NCI-H524 (cell line): ENCODE measurements at places on chromosomes 3 and 15.
A peak's percentile ranks its signal among the peaks of the same experiment; 100 is the strongest.

DNA sequence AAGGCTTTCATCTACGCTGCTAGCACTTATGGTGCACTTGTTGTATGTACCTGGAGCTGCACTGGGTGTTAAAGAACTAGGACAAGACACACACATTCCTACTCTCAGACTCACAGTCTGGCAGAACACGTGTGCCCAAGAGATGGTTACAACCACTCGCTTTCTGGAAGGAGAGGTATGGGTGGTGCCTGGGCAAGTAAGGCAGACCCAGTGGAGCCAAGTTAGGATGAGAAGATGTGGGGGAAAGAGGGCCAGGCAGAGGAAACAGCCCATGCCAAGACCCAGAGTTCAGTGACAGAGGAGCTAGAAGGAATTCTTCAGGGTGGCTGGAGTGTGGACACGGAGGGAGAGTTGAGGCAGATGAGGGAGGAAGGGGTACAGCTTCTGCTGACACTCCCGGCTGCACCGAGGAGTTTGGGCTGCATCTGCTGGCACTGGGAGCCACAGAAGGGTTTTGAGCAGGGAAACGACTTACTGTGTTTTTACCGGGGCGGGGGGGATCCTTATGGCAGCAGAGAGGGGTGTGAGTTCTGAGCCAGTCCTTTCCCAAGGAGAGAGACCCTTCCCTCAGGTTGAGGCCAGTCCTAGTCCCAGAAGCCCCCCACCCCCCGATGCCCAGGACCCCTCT is 59.0 kb downstream of the GRIP2 start:
- DNase-seq = no peak

- DNase-seq = peak; percentile 71
Observed at GRCh38 chr15:55799291-55800212, 56.6 kb upstream of the PRTG start.

- no peak for DNase-seq
Observed at GRCh38 chr3:127762787-127763105, 59.6 kb downstream of the MGLL start.

DNA sequence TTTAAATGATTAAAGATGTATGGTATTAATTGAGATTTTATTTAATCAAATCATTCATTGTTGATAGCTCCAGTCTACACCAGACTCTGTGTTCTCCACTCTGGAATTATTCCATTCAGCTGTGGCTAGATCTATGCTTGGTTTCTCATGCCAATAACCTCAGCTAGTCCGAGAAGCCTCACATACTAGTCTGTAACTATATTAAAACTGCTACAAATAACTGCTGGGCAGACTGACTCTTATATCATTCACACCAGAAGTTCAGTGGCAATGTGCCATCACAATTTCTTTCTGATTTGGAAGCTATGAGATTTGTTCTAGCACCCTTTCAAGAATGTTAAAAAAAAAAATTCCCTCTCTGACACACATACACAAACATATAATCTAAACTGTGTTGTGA is 947.3 kb downstream of the ROBO1 start:
- no peak for DNase-seq

DNA sequence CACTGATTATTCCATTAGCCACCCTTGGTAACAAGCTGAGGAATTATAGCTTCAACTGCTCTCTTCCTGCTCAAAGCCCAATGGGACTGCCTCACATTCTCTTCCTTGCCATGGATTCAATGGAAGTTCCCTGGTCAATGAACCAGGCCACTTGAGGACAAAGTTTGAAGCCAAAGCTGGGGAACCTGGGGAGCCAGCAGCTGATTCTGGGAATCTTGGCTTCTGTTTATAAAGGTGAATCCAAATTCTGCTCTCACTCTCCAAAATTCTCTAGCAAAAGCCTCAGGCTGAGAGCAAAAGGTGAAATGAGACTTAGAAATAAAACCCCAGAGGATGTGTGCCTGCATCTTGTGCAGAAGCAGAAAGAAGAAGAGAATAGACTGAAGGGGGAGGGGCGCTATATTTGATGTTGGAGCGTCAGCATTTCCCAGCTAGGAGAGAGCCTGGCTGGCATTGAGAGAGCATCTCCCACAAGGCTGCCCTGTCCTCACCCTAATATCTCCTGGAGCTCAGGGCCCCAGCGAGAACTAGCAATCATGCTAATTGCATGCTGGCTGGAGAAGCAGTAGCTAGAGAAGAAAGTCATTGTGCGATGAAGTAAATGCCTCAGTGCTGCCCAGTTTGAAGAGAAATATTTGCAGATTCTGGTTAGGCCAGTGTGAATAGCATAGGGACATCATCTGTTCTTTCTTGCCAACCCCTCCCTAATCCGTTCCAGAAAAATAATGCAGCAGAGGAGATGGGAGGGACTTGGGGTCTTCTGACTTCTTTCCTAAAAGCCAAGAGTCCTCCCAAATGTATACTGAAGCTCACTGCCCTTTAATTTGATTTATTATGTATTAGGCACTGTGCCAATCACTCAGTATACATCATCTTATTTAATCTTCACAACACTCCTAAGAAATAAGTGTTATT is 34.9 kb upstream of the GAP43 start:
- no peak for DNase-seq

DNA sequence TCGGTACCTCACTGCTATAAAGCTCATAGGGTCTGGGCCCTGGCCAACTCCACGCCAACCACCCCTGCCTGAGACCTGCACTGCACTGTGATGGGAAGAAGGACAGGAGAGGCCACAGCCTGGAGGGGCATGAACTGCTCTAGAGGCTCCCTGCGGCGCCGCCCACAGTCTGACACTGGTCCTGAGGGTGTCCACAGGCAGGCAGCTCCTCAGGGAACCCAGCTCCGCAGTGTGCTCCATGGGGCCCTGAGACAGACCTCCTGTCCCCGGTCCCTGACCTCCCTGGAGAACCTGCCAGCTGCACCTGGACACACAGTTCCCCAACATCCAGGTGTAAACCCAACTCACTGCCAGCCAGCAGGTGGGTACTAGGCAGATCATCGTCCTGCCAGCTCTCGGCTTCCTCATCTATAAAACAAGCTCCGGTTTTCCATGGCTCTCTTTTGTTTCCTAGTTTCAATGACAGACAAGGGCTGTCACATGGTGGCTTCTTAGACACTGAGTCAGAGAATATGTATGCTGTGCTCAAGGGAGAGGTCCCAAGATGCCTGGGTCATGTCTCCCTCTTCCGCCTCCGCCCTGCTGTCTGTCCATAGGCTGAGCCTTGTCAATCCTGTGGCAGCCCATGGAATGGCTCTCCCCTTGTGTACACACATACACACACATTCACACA is 5.1 kb upstream of the HAPLN3 start:
- DNase-seq = no peak

GRCh38 chr15:67063689-67064606 is 1.5 kb upstream of the SMAD3 start:
- DNase-seq = no peak

GRCh38 chr3:129039271-129040038 is 21.1 kb upstream of the GP9 start:
- DNase-seq = peak; percentile 73

DNA sequence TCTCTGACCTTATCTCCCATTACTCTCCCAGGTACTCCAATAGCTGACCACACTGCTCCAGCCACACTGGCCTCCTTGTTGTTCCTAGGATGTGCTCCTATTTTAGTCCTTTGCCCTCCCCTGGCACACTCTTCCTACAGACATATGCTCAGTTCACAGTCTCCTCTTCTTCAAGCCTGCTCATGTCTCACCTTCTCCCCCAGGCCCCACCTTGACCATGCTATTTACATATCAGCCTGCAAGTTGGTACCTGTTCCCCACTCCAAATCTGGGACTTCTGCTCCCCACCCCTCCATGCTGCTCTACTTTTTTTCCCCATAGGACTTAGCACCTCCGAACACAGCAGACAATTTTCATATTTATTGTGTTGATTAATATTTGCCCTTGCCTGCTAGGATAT is 84.9 kb upstream of the BCL6 start:
- no peak for DNase-seq

DNA sequence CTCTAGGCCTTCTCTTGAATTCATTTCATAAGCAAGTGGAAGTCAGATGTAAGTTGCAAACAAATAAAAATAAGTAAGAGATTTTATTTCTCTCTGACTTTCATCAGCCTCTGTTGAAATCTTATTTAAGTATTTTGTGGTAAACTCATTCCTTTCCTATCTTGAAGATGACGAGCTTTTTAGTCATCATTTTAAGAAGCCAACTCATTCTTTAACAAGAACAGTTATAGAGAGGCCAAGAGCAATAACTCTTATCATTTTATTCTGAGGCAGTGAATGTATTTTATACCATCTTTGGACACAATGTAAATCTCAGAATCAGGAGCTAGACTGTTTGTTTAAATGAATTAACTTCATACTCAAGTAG is 147.5 kb upstream of the MBNL1 start:
- no peak for DNase-seq

GRCh38 chr3:48698891-48699290 is 13.2 kb upstream of the NCKIPSD start:
- no peak for DNase-seq

GRCh38 chr15:74269362-74270035 is 33.4 kb downstream of the CCDC33 start:
- no peak for DNase-seq

- no peak for DNase-seq
Observed at GRCh38 chr15:67042551-67043142, 22.8 kb upstream of the SMAD3 start.

GRCh38 chr3:188664795-188665194 is 507.0 kb upstream of the TPRG1 start:
- no peak for DNase-seq

GRCh38 chr3:177193688-177194268 is 3.5 kb downstream of the TBL1XR1 start:
- DNase-seq = no peak

GRCh38 chr15:38253351-38253781 is 730 bp downstream of the SPRED1 start:
- DNase-seq = peak; percentile 39

GRCh38 chr3:56826831-56827722 is 25.3 kb upstream of the ARHGEF3 start:
- no peak for DNase-seq

GRCh38 chr3:176574786-176575185 is 622.5 kb downstream of the TBL1XR1 start:
- no peak for DNase-seq

DNA sequence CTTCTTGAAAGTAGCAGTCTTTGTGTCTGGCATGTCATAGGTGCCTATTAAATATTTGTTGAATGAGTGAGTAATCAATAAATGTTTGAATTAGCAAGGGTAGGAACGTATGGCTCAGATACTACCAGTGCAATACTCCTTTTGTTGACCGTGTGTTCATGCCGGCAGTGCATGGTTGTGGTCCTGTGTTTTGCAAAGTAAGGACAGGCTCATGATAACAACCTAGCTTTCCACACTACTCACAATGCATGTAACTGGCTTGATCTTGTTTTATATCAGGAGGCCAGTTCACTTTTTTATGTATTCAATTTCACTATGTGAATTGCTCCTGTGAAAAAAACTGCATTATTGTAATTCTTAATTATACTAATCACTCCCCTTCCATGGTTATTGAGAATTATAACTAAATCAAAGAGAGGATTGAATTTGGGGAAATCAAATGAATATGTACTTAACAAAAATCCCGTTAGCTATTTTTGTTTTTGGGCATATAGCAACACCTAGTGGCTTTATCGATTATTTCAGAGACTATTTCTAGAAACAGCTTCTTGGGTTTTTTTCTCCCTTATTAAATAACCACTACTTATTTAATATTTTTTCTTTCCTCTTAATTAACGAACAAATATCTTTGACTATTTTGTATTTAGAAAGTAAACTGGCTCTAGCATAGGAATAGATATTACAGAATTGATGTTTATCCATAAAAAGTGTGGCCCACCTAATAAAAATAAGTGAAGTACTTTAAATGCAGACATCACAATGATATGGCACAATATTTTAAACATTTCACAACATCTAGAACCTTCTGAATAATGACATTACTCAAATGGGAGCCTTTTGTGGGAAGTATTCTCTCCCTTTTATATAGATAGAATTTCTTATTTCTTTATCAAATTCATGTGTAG is 218.5 kb downstream of the BBX start:
- DNase-seq = peak; percentile 16

GRCh38 chr3:59968513-59969045 is 918.8 kb upstream of the CFAP20DC start:
- no peak for DNase-seq

DNA sequence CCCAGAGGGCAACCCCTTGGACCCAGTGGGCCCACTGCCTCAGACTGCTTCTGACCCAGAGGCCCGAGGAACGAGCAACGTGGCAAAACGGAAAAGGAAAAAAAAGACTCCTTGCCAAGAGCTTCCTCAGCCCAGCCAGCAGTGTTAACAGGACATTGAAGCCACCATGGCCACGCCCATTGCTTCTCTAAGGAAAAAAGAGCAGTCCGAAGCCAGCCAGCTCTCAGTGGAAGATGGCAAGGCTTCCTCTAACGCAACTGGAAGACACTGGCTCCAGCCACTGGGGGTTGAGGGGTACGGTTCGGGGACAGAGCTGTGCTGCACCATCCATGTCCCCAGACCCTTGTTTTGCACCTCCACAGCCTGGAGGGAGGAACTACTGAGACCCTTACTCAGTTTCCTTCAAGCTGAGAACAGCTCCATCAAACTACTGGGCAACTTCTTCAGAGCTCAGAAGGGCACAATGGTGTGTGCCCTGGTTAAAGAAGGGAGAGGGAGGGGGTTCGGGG is 10.7 kb downstream of the BMF start:
- DNase-seq = no peak

DNA sequence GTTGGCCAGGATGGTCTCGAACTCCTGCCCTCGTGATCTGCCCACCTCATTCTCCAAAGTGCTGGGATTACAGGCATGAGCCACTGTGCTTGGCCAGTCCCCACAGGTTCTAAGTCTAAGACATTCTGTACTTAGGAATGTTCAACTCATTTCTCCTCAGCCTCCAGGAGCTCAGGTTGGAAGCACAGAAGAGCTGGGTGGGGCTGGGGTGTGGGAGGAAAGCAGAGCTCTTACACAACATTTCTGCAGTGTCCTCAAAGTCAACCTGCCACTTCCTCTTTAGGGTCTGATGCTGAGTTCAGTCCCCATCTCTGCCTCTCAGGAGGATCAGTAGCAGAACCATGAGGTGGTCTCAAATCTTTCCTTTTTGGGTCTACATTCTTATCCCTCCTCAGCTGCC is 75.5 kb downstream of the MRPL46 start:
- no peak for DNase-seq

GRCh38 chr3:162678941-162679340 is 1182.3 kb downstream of the OTOL1 start:
- DNase-seq = peak; percentile 90

DNA sequence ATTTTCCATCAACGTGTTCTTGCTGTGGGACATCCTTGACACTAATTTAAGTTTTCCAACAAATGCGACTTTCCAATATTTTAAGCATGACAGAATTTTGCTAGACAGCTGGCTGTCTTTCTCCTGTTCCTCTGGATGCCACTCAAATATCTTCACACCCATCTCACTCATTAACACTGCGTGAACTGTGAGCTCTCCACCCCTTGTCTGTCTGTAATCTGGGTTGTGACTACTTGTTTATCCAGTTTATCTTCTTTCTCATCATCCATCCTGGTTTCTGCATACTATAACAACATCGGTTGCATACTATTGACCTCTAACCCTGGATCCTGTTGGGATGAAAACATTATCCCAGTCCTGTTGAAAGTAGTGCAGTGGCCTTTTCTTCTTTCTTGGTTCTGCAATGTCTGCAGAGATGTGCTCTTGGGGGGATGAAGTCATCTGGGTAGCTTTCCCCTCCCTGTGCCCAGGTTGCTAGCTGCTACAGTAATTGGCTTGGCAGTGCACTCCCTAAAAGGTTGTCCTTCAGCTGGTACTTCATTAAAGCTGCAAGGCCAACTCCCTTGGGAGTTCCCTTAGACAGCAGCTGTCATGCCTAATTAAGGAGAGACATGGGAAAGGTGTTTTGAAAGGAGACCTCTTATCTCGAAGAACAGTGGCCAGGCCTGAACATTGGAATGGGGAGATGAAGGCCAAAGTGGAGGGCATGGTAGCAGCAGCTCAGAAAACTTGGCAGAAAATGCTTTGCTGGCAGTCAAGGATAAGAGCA is 24.7 kb downstream of the KAT2B start:
- DNase-seq = peak; percentile 80
